ENCODE measurements at places on chromosomes 4 and X.

- no peak for DNase-seq
These were observed 53.1 kb downstream of the CASP3 start for GRCh38 chr4:184596044-184596616.

DNA sequence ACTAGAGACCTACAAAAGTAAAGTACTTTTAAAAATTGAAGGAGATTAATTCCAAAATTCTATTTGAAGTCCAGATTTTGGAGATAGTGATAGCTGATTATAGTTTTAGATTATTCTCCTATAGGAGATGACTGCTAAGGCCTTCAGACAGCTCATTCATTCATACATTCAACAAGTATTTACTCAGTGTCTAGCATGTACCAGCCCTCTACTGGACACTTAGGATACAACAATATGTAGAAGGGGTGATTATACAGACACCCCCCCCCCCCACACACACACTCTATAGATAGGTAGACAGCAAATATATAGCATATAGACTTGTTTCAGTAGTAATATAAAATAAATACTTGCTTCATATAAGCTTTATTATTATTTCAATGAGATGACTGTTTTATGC lies 60.4 kb upstream of the TAF9B start:
- no peak for DNase-seq

DNA sequence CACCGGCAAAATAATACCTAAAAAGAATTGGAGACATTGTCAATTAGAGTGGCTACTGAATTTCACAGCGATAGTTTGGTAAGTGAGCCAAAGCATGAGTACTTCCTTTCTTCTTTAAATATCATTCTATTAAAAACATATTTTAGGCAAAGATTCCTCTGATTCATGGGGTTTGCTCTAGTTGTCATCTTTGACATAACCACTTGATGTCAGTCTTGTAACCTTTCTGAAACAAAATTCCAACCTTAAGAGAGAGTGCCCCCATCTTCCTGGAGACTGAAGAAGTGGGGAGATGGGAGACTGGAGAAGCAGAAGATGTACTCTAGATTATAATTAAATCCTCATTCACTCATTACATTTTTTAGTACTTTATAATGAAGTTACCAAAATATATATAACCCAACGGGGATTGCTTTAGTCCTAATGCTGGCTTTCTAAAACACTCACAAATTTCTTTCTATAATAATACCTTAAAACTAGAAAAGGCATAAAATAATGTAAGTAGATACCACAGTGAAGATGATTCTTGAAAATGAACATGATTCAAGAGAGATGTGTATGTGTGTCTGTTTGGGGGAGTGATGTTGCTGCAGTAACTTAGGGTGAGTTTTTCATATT lies 96.4 kb downstream of the EMCN start:
- DNase-seq, result no peak

- DNase-seq, result no peak
These were observed 551.6 kb upstream of the PRKX start for GRCh38 chrX:4265036-4265435.

DNA sequence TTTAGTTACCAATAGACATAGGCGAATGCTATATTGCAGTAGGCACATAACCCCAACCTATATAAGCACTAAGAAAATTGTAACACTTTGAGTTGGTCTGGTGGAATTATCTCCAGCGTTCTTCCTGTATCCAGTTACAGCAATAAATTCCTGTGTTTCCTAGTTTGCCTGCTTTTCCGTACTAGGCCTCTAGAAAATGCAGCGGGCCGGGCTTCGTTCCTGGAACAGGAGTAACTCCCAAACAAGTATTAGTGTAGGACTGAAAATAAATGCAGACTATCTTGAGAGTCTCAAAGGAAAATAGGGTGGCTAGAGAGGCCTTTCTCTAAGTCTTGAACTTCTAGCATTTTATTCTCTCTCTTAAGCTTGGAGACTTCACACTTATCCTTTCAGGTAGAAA lies 159.8 kb downstream of the OR13H1 start:
- DNase-seq, result no peak

DNA sequence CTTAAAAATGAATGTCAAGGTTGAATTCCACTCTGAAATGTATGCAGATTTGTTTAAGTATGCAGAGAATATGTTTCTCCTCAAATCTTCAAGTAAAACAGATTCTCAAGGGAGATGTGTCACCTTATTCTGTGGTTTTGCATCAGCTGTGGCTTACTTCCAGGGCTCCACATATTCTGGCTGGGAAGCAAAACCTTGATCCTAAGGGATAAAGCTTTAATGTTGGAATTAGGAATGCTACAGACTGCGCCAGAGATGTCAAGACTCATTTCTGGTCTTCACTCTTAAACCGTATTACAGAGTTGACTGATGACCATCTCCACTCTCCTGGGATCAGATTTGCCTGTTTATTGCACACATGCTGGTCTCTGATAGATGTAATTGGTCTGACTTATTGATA lies 143.9 kb upstream of the DIPK2B start:
- no peak for DNase-seq

GRCh38 chr4:8914461-8915171 lies 43.0 kb upstream of the HMX1 start:
- DNase-seq, result no peak

DNA sequence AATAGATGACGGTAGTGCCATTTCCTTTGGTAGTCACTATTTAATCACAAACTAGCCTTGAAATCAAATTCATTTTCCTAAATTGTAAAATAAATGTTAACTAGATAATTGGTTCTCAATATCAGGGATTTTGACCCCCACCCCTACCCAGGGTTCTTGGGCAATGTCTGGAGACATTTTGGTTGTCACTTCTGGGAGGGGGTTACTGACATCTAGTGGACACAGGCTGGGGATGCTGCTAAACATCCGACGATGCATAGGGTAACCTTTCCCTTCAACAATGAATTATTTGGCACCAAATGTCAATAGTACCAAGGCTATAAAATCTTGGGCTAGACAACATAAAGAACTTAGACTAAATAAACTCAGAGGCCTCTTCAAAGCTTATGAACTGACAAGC lies 285.8 kb upstream of the TRPC5 start:
- DNase-seq, result no peak

GRCh38 chrX:519741-520140 lies 110.8 kb upstream of the SHOX start:
- DNase-seq, result no peak

GRCh38 chr4:13601048-13601447 lies 26.5 kb downstream of the BOD1L1 start:
- no peak for DNase-seq

- DNase-seq, result no peak
These were observed 8.0 kb downstream of the MAEA start for GRCh38 chr4:1297456-1298325.

Data from activated T-cell treated with anti-CD3 and anti-CD28 coated beads, Interleukin-2, amount 50 U/mL, for 48 hours (primary cell).